ENCODE measurements at places on chromosomes 3 and 15. TPM values are rescaled to one million over a fixed set of nuclear protein-coding genes. Genes with fewer than 3 reads are reported as not detected.

DNA sequence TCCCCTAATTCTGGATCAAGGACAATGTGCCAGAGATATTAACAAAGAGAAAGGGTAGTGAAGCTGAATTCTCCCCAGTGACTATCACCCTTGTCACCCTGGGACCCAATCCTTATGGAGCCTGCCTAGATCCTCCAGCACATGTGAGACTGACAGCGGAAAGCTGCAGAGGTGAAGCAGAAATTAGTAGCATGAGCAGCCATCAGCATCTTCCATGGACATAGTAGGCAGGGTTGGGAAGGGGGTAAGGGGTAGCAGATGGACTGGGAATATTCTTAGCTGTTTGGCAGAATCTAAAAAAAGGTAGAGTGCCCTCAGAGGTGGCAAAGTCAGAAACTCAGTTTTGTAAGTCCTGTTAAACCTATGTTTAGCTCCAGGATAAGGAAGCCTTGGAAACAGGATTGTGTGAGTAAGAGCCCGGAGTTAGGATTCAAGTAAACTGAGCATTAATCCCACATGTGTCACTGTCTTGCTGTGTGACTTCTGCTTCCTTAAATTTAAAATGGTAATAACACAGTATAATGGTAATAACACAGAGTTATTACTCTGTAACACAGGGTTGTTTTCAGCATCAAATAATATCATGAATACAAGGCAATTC, 14.5 kb downstream of the GOLIM4 start:
- DNase-seq: no peak

- no peak for DNase-seq
Observed at GRCh38 chr3:162684260-162684659, 1187.7 kb downstream of the OTOL1 start.

DNA sequence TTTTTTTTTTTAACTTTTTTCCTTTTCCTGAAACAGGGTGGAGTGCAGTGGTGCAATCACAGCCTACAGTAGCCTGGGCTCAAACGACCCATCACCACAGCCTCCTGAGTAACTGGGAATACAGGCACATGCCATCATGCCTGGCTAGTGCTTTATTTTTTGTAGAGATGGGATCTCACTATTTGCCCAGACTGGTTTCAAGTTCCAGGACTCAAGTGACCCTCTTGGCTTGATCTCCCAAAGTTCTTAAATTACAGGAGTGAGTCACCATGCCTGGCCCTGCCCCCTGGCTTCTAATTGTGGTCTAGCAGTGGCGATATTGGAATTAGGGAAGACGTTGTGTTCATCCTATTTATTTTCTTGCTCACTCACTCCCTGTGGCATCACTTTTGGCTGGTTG, 1138.4 kb downstream of the SI start:
- no peak for DNase-seq

DNA sequence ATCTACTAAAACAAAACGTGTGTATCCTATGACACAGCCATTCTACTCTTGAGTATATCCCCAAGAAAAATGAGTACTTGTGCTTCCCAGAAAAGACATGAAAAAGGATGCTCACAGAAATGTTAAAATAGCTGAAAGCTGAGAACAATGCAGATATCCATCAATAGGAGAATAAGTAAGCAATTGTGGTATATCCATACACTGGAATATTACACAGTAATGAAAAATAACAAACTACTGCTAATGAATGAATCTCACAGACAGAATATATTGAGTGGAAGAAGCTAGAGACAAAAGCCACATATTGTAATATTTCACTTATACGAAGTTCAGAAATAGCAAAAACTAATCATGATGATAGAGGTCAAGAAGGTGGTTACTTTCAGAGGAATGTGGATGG, 83.8 kb upstream of the CTDSPL start:
- no peak for DNase-seq

DNA sequence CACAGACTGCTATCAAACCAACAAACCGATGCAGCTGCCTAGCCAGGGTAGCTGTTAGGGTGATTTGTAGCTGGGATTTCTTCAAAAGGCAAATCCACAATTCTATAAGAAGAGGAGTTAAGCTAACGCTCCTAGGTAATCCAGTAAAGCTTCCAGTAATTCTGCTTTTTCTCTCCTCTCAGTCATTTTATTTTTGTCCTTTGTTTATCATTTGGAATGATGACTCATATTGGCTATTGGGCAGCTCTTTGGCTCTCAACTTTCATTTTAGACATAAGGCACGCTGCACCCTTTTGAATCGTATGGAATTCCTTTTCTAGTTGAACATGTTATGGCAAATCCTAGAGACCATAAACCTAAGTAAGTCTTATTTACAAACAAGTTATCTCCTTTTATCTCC, 53.2 kb upstream of the PPARG start:
- DNase-seq: no peak

- DNase-seq: no peak
Observed at GRCh38 chr3:46847744-46848143, 15.5 kb downstream of the MYL3 start.

GRCh38 chr3:23735535-23736326, 70.0 kb upstream of the UBE2E1 start:
- no peak for DNase-seq

DNA sequence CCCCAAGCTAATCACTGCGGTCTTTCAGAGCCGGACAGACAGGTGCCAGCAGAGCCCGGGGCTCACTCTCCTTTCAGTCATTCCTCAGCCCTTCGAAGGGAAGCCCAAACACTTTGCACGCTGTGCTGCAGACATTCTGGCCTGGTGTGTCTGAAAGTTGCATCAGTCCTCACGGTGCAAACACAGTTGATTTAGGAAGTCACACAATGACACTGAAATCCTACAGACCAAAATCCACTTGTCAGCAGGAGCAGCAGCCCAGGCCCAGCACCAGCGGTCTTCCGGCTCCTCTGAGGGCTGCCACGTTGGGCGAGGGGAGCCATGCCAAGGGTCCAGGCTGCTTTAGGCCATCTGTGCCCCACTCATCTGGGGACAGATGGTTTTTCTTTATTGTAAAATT, 61.6 kb downstream of the RGMA start:
- DNase-seq: no peak

GRCh38 chr3:138220788-138221187, 33.7 kb downstream of the ARMC8 start:
- no peak for DNase-seq

DNA sequence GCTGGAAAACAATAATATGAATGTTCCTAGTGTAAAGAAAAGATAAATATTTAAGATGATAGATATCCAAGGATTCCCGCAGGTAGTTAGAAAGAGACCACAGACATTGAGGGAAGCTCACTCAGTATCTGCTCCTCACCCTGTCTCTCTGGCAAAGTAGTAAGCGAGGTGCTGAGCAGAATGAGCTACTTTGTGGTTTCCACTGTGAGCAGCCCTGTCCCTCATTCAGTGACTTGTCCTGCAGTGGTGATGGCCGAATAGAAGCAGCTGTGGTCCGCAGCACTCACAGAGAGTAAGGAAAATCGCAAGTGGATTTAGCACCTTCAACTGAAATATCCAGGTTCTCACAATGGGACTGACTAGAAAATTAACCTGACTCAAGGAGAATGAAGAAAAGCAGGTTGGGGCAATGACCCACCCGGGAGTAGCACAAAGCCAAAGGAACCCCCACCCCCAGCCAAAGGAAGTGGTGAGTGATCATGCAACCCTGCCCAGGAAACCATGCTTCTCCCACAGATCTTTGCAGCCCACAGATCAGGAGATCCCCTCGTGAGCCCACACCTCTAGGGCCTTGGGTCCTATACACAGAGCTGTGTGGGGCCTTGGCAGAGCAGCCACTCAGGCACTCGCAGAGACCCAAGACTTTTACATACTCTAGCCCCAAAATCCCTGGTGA, 21.8 kb upstream of the SLC25A38 start:
- DNase-seq: no peak

GRCh38 chr3:187132666-187133065, 6.6 kb downstream of the RPL39L start:
- DNase-seq: no peak

DNA sequence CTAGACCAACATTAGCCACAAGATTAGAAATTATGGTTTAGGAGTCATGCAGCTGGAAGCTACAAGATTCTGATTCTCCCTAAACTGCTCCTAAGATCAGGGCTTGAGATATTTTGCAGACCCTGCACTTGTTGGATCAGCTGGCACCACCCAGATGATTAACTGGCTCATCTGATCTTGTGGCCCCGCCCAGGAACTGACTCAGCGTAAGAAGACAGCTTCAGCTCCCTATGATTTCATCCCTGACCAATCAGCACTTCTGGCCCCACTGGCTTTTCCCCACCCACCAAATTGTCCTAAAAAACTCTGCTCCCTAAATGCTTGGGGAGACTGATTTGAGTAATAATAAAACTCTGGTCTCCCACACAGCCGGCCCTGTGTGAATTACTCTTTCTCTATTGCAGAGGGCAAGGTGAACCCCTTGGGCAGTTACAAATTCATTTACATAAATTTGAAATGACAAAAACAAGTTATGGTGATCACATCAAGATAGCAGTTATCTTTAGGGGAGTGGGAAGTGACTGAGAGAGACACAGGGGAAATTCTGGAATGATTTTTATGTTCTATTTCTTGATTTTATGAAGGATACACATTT, 76.5 kb downstream of the CD200R1L start:
- no peak for DNase-seq

GRCh38 chr3:149386299-149386606, 8.8 kb upstream of the TM4SF1 start:
- no peak for DNase-seq

DNA sequence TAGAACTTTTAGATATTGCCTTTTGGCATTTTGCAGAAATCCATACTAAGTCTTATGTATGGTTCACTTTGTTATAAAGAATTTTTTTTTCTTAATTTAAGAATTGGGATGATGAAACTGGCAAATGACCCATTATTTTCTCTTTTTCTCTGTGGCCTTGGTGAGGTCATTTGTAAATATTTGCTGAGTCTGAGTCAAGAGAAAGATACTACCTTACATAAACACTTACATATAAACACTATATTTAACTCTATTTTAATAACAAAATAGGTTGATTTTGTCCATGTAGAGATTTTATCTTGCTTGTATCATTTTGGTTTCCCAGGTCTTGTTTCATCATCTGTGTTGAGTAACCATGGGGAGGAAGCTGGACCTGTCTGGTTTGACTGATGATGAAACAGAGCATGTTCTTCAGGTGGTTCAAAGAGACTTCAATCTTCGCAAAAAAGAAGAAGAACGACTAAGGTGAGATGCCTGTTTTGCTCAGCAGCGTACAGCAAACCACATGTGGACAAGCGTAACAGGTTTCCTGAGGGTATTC, 91.1 kb downstream of the MYRIP start:
- DNase-seq: no peak

DNA sequence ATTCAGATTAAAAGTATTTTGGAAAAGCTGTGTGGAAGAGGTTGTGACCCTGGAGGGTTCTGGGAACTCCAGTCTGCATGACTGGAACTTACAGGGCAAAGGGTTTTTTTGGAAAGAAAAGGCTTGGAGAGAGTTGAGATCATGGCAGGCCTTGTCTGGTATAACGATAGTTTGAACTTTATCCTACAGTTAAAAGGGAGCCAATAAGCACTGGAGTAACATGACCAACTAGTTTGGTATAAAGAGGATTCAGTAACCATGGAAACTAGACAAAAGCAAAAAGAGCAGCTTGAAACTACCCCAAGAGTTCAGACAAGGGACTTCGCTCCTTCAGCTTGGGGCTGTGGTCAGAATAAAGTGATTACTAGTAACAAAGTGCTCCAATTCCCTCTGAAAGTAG, 151.2 kb upstream of the TMCO5A start:
- no peak for DNase-seq

- DNase-seq: no peak
Observed at GRCh38 chr3:52681596-52681995, 4.1 kb downstream of the PBRM1 start.

DNA sequence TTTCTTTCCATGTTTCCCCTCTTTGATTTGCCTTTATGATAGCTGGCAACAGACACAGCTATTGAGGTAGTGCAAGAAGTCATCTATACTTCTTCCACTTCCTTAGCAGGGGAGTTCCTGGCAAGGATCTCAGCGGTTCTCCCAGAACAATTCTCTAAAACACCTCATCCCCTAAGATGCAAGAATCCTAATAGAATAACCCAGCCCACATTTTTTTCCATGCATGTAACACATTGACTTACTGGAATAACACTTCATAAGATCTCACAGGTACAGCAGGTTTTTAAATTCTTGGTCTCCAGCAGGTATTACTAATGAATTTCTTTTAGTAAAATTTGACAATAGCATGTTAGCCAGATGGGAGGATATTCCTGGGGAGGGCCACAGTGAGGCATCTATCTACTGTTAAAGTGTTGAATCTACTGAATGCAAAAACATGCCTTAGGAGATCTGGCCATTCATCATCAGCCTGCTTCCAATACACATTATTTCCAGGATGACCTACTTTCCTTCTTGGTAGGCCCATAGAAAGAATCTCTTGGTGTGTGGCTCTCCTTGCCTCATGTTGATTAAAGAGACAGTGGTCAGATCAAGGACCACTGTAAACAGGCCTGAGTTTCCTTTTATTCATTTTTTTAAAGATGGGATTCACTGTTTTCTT, 78.5 kb downstream of the RAD18 start:
- no peak for DNase-seq

- no peak for DNase-seq
Observed at GRCh38 chr3:5235655-5236054, 48.1 kb downstream of the EDEM1 start.

- no peak for DNase-seq
Observed at GRCh38 chr3:141646760-141647561, 91.1 kb upstream of the RNF7 start.

Gene ARHGAP31
- total RNA-seq: 5.1 TPM

Gene WDR93
- total RNA-seq: not detected

Gene ATP13A5
- not detected for total RNA-seq

Gene IMPG2
- under 0.01 TPM for total RNA-seq

Gene FBXL2
- total RNA-seq: 10.8 TPM

Gene MST1
- total RNA-seq: 4.3 TPM

Gene DZIP1L
- total RNA-seq: 9.7 TPM

Gene UROC1
- not detected for total RNA-seq

Gene SLCO2A1
- total RNA-seq: 0.75 TPM

Data from epithelial cell of proximal tubule (primary cell).